ENCODE measurements at places on chromosomes 4 and X. TPM values are rescaled to one million over a fixed set of nuclear protein-coding genes. Genes with fewer than 3 reads are reported as not detected.

The RHOXF1 gene
- not detected for total RNA-seq

The SLC6A14 gene
- not detected for total RNA-seq

GRCh38 chrX:130351567-130351966 is 11.8 kb downstream of the SLC25A14 start:
- no peak for DNase-seq

GRCh38 chr4:2907706-2908293 is 55.4 kb downstream of the NOP14 start:
- no peak for DNase-seq
